ENCODE measurements at places on chromosomes 12 and 14.

- DNase-seq: no peak
These were observed 121.2 kb upstream of the PLEKHG7 start for GRCh38 chr12:92581604-92582003.

GRCh38 chr14:59215322-59215721 lies 26.9 kb downstream of the DAAM1 start:
- DNase-seq: peak; percentile 91

GRCh38 chr14:35533357-35534207 lies at the start of gene INSM2:
TSS of gene INSM2 (plus strand) at chr14:35534164. CDS start at chr14:35534253, 89 bp downstream.
- peak; percentile 62 for DNase-seq

DNA sequence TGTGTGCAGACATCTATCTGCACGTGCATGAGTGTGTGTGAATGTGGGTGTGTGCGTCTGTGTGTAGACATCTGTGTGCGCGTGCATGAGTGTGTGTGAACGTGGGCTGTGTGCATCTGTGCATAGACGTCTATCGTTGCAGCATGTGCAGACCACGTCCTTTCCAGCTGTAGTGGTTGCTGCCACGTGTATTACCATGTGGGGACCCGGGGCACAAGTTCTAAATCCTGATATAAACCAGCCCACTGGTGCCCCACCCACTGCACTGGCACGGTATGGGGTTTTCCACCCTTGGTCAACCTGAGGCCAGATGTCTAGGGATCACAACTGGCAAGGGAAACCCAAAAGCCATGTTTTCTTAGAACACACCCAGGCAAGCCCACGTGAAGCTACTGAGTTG lies 197.0 kb downstream of the ANO2 start:
- DNase-seq: no peak

GRCh38 chr12:51873251-51873994 lies 14.5 kb upstream of the ANKRD33 start:
- no peak for DNase-seq

DNA sequence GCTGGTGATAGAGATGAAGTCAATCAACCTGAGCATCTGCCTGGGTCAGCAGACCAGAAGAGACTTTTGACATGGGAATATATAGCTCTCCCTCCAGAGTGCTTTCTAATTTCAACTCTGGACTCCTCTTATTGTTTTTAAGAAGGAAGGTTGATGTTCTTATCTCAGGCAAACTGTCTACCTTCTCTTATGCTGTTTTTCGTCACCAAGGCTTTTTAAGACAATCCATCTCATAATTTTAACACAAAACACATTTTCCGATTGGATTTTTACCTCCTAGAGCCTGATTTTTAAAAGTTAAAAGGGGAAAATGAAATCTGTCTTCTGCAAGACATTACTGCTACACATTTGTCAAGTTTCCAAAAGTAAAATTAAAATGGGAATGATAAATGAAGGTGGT lies 368.7 kb upstream of the MIS18BP1 start:
- no peak for DNase-seq

DNA sequence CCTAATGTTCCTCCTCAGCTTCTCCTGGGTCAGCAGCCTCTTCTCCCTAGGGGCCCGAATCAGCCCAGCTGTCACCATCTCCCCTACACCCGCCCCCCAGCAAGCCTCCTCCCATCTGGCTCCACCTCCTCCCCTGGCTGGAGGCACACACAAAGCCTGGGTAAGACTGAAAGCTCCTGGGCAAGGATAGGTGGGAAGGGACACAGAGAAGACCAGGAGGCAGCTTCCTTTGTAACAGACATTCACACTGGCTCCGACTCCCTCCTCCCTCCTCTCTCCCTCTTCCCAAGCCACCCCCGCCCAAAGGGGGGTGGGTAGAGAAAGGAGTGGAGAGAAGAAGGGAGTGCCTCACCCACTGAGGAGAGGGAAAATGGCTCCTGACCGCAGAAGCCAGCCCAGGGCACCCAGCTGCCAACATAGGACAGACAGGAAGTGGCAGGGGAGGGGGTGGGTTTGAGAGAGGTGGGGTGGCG lies 4.0 kb downstream of the CHD4 start:
- no peak for DNase-seq

DNA sequence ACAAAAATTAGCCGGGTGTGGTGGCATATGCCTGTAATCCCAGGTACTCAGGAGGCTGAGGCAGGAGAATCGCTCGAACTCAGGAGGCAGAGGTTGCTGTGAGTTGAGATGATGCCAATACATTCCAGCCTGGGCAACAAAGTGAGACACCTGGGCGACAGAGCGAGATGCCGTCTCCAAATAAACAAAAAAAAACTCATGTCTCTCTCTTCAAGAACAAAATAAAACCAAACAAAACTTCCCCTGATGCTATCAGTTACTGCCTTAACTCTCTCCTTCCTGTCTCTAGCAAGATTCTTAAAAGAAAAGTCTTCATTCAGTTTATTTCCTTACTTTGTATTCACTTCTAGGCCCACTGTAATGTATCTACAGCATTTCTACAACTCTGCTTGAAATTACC lies 20.8 kb downstream of the KLHL28 start:
- no peak for DNase-seq

DNA sequence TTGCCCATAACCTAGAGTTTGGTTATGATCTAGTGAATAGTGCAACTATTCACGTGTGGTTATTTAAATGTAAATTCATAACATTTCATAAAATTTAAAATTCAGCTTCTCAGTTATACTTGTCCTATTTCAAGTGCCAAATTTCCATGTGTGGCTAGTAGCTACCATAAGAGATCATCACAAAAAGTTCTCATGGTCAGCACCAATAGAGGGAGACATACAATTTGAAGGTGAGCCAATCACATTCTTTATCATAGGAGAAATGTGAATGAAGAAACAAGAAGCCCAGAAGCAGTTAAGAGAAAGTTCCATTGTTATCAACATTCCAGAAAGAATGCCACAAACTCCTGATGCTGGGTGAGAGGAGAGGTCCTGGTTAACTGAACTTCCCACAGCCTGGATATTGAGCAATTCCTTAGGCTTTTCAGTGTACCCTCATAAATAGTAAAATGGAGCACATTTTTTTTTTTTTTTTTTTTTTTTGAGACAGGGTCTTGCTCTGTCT lies 892.9 kb upstream of the USP15 start:
- no peak for DNase-seq

- no peak for DNase-seq
These were observed 8.7 kb upstream of the PLEKHA5 start for GRCh38 chr12:19120795-19121194.

DNA sequence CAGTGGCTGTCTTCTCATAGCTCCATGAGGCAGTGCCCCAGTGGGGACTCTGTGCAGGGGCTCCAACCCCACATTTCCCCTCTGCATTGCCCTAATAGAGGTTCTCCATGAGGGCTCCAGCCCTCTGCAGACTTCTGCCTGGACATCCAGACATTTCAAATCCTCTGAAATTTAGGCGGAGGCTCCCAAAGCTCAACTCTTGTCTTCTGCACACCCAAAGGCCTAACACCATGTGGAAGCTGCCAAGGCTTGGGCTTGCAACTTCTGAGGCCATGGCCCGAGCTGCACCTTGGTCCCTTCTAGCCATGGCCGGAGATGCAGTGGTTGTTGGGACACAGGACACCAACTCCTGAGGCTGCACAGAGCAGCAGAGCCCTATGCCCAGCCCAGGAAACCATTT lies 20.5 kb upstream of the PPP2R5C start:
- no peak for DNase-seq

GRCh38 chr12:16611146-16611545 lies 5.2 kb upstream of the LMO3 start:
- DNase-seq: no peak

DNA sequence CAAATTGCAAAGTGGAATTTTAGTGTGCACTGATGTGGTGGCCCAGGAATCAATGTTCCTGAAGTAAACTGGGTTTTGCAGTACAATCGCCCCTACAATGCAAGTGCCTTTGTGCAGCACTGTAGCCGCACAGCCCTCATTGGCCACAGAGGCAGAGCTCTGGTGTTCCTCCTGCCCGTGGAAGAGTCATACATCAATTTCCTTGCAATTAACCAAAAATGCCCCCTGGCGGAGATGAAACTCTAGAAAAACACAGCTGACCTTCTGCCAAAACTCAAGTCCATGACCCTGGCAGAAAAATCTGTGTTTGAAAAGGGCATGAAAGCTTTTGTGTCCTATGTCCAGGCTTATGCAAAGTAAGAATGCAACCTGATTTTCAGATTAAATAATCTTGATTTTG lies 117.9 kb upstream of the PRB2 start:
- no peak for DNase-seq

- peak; percentile 35 for DNase-seq
These were observed 40.6 kb upstream of the EIF5 start for GRCh38 chr14:103293465-103293864.

GRCh38 chr12:116656306-116656705 lies 81.6 kb downstream of the SPRING1 start:
- DNase-seq: no peak

GRCh38 chr12:22535478-22535877 lies 8.9 kb downstream of the C2CD5 start:
- no peak for DNase-seq

- DNase-seq: no peak
These were observed 83.5 kb downstream of the SAMD4A start for GRCh38 chr14:54650331-54650958.

DNA sequence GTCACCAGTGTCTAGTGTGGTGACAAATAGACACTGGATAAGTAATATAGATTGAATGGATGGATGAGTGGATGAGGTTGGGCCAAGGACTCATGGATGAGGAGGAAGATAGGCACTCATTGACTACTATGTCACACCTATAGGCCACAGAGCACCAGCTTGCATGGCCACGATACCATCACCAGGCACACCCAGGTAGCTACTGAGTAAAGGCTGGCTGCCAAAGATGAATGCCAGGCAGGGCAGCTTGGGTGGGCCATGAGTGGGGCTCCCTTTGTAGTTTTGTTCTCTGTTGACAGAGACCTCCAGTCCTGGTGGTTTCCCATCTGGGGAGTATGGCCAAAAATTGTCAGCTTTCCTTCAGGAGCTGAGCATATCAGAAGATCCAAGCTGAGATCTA lies 11.2 kb upstream of the KRT83 start:
- no peak for DNase-seq

DNA sequence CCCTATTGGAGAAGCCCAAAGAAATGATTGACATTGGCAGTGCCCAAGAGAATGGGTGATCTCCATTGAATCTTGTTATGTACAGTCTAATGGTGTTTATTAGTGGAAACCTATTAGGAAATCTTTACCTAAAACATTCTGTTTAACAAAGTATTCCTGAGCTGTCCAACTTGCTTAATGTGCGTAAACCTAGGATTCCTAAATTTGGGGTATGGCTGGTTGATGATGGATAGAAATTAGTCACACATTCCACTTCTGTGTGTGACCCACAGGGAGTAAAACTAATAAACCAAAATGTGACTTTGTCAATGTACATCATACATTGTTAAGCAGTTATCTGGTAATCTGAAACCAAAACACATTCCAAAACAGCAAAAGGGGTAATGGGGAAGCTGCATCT lies 761.3 kb downstream of the FSCB start:
- DNase-seq: no peak

- DNase-seq: no peak
These were observed 60.0 kb downstream of the ITPK1 start for GRCh38 chr14:93055651-93056115.

GRCh38 chr14:40028991-40029390 lies 596.8 kb upstream of the FBXO33 start:
- no peak for DNase-seq

DNA sequence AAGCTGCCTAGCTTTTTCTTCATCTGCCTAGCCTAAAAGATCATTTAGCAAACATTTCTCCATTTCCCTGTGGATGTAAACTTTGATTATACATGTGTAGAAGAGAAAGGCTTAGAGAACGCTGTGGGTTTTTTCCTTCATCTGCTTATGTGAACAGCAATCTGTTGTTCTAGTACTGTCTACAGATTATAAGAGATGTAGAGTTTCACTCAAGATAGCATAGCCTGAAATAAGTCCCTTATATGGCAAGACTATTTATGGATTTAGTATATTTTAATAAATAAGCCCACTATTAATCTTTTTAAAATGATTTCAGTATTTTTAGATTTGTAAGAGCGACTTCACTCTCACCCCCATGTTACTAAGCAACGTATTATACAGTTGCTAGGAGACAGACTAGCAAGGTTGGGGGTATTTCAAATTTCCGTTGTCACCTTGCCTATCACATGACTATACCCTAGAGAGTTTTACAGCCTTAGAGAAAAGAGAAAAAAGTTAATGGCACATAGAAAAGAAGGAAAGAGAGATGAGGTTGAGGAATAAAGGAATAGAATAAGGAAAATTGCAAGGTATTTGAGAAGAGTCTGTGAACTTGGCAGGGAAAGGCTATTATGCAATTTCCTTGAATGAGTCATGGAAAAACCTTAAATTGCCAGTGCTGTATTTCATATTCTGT lies 12.2 kb upstream of the TUBA1A start:
- DNase-seq: no peak

- DNase-seq: peak; percentile 77
These were observed 45.8 kb downstream of the NINJ2 start for GRCh38 chr12:617304-617915.

DNA sequence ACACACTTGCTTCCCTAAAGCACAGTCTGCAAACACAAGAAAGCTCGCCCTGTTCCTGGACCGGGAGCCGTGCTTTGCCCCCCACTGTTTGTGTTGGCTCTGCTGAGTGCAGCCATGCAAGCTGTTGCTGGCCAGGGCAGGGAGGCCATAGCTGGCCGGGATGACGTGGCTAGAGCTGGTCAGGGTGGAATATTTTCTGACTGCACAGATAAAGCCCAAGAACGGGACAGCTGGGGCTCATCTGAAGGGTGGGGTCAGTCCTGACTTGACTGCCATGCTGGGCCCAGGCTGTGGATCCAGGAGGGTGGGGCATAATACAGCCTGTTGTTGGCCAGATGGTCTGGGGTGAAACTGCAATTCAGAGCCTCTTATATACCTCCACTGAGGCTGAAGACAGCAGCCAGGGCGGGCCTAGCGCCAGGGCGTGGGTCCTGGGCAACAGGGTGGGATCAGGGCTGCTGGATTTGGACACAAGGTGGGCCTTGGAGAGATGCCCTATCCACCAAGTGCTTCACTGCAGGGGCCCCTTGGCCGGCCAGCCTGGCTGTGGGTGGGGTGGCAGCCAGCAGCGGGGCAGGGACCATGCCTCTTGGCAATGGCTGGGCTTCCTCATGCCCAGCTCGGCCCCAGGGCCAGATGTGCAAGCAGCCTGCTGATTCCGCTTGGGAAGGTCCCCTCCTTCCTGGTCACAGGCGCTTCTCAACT lies 14.8 kb downstream of the KMT5A start:
- DNase-seq: peak; percentile 46

GRCh38 chr14:68611599-68611998 lies 181.3 kb downstream of the ZFP36L1 start:
- DNase-seq: no peak

- no peak for DNase-seq
These were observed 22.8 kb downstream of the COX8C start for GRCh38 chr14:93369713-93370266.
